Stimulated activated CD8-positive, alpha-beta memory T cell treated with anti-CD3 and anti-CD28 coated beads, Interleukin-7, amount 100 ng/mL, for 1 hour (primary cell): ENCODE measurements at places on chromosomes 13 and 19.

- DNase-seq = no peak
Measured at GRCh38 chr19:3450796-3451411, 29.4 kb downstream of the SMIM24 start.

- DNase-seq = no peak
Measured at GRCh38 chr13:73738626-73739025, 395.6 kb downstream of the KLF12 start.

- DNase-seq = no peak
Measured at GRCh38 chr13:110166598-110166997, 140.4 kb downstream of the COL4A1 start.

- DNase-seq = no peak
Measured at GRCh38 chr13:107457686-107458085, 757.6 kb downstream of the LIG4 start.

- no peak for DNase-seq
Measured at GRCh38 chr19:16026756-16027155, 49.5 kb upstream of the TPM4 start.

DNA sequence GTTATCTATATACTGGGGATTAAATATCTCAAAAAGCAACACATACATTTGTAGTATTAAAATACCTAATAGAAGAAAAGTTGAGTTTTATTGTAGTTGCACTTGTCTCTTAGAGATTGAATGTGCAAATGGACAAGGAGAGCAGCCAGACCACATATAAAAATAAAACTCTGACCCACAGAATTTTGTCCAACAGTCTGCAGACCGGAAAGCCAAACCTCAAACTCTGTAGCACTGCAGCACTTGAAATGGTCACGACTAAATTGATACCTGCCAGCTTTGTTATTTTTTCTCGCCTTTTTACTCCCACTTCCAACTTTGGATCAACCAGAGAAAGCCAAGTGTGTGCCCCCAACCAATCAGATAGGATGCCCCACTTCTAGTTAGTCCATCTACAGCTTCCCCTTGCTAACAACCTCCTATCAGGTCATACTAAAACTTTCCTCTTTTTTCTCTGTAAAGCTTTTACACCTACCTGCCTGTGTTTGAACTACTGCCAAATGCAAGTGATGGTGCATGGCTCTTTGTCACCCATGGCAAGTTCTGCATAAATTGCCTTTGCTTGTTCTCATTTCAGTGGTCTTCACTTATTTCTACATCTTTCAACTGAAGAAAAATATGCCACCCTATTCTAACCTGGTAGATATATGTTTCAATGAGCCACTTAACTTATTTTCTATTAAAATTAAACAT, 1250.7 kb upstream of the SPRY2 start:
- no peak for DNase-seq

GRCh38 chr13:95188128-95188527, 113.1 kb downstream of the ABCC4 start:
- DNase-seq = no peak

DNA sequence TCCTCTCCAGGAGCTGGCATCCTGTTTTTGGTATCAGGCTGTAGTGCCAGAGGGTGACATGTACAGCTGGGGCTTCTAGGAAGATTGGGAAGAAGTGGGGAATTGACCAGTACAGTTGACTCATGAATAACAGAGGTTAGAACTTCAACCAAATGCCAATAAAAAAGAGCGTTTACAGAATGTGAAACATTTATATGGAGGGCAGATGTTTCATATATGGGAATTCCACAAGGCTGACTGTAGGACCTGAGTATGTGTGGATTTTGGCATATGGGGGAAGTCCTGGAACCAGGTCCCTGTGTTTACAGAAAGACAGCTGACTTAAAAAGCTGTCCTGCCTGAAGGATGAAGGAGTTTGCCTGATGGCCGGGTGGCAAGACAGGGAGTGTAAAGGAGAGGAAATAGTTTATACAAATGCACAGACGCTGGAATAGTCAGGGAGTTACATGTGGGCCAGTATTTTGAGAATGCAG, 5.2 kb downstream of the CHAMP1 start:
- DNase-seq = no peak

DNA sequence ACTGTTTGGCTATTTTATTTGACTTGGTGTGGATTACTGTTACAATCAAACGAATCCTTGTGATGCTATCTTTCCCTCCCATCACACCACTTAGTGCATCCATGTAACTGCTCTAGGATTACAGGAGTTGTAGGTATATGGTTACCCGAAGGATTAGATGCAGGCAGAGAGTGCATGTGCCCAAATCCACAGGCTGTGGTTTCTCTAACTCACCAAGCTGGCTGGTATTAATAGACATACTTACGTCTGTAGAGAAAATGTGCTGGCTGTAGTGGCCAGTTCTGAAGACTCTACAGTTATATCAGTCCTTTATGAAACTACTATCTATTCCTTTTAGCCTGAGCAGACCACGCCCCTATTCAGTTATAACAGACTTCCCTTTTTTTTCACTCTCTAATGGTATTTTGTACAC, 1.1 kb upstream of the HMGB1 start:
- no peak for DNase-seq

DNA sequence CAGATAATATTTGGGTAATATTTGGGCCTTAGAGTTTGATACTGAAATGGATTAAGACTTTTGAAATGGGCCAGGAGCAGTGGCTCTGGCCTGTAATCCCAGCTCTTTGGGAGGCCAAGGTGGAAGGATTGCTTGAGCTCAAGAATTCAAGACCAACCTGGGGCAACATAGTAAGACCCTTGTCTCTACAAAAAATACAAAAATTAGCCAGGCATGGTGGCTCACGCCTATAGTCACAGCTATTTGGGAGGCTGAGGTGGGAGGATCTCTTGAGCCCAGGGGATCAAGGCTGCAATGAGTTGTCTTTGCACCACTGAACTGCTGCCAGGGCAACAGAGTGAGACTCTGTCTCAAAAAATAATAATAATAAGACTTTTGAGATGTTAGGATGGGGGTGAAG, 926 bp upstream of the ZNF836 start:
- DNase-seq = no peak

DNA sequence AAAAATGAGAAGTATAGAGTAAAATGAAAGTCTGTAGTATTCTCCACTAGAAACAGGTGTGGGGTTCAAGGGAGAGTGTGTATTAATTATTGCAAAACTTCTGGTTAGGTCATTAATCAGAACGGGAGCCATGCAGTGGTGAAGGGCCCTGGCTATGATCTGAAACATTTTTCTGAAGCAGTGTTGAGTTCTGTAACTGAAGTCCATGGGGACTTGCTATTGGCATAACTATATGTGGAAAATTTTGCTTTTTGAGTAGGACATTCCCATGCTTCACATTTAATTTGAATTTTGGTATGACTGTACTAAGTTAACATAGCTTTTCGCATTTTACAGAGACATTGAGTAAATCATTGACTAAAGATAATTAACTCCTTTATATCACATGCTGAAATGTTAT, 67.5 kb downstream of the LRCH1 start:
- no peak for DNase-seq

DNA sequence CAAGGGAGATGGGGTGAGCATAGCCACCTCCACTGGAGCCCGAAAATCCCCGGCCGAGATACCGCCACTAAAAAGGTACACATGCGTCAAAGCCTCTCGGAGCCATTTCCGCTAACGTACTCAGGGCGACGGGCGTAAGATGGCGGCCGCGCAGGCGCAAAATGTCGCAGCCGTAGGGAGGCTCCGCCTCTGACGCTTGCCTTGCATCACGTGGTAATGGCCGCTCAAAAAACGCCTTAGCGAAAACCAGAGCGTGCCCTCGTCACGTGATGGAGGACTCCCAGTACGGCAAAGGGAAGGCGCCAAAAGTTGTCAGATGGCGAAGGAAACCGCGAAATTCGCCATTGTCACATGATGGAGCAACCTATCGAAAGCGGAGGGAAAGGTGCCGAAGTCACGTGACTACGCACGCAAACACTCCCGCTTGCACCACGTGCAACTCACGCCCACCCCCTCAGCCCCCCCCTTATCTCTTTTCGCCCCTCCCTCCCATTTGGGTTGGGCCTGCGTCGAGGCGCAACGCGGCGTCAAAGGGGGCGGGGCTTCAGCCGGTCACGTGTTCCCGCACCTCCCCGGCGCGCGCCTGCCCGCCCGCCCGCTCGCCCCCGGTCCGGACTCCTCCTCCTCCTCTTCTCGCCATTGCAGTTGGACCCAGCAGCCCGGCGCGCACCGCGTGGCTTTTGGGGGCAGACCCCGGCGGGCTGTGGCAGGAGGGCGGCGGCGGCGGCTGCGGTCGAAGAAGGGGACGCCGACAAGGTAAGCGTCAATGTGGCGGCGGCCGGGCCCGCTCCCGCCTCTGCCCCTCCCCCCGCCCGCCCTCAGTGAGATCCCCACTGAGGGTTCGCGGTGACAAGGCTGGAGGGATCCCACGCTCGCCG, at the start of gene ILF3:
TSS of gene ILF3 (plus strand) at position 615 of the 878 bp plus-strand sequence. CDS start 16,260 bp downstream, outside the sequence.
- DNase-seq = peak; percentile 100

- no peak for DNase-seq
Measured at GRCh38 chr13:109427695-109428094, 358.7 kb downstream of the IRS2 start.

GRCh38 chr13:23433171-23434153, at the start of gene SACS:
TSS of gene SACS (minus strand) at chr13:23433702. CDS start at chr13:23411239, 22,463 bp downstream.
- DNase-seq = no peak

DNA sequence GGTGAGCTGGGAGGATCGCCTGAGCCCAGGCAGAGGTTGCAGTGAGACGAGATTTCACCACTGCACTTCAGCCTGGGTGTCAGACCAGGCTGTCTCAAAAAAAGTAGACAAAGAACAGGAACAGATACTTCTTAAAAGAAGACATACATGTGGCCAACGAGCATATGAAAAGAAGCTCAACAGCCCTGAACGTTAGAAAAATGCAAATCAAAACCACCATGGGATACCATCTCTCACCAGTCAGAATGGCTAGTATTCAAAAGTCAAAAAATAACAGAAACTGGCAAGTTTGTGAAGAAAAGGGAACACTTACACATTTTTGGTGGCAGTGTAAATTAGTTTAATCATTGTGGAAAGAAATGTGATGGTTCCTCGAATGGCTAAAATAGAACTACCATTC, 3.0 kb upstream of the LGALS14 start:
- DNase-seq = no peak

GRCh38 chr19:19606021-19606420, 12.5 kb downstream of the PBX4 start:
- no peak for DNase-seq

DNA sequence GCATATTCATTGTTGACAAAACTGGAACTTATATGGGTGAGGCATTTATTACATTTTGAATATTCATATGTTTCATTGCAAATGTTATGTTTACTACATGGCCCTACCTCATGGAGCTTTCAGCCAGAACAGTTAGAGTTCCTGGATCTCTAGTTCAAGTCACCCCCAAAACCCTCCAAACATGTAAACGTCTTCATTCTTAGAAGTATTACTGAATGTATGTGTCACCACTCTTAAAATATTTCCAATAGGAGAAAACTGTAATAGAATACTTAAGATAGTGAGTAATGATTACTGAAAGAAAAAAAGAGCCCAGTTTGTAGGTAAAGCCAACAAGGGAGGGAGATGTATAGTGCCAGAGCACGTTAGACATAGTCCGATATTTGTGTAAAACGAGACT, 23.5 kb downstream of the URI1 start:
- DNase-seq = no peak

DNA sequence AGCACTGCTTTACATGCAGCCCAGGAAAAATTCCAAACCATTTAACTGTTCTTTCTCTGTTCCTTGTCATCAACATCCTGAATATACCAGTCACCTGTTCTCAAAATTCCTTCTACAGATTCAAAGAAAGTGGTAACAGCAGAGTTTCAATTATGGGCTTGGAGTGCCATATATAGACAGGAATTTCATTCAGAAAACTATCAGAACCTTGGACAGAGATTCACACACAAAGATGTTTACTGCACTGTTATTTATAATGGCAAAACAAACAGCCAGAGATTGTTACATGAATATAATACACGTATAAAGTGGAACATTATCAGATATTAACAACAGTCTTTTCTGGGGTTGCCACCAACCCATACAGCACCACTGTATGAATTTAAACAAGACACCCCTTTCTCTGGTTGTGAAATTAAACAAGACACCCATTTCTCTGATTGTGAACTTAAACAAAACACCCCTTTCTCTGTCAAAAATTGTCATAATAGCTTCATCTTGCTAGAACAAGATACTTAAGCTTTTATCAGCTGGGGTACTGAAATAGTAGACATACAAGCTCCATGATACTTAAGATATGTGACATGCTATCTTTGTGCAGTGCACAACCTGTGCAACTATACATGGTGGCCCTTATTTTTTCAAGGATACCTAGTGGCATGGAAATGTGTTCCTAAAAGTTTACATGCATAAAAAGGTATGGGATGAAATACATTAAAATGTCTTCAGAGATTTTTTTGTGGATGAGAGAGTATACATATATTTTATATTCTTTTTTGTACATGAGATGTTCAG, 12.6 kb downstream of the CACNA1A start:
- DNase-seq = no peak

GRCh38 chr19:43534816-43535761, 2.1 kb downstream of the ZNF575 start:
- no peak for DNase-seq

DNA sequence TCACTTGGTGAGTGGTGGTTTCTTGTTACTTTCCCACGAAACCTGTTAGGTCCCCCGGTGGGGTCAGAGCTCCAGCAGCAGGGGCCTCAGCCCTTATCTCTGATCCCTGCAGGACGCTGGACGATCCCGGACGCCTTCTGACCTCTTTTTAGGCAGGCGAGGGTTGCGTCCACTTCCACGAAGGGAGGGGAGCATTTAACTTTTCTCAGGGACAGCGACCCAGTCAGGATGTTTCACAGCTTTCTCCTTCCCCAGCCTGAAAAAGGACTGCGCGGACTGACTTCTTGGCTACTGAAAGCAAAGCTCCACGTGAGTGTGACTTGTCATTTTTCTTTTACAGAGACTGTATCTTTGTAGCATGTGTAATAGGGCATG, 692 bp downstream of the ZNF234 start:
- no peak for DNase-seq

- no peak for DNase-seq
Measured at GRCh38 chr13:23987331-23987894, 90.1 kb upstream of the C1QTNF9B start.

GRCh38 chr13:23212671-23213070, 31.9 kb downstream of the SGCG start:
- DNase-seq = no peak

DNA sequence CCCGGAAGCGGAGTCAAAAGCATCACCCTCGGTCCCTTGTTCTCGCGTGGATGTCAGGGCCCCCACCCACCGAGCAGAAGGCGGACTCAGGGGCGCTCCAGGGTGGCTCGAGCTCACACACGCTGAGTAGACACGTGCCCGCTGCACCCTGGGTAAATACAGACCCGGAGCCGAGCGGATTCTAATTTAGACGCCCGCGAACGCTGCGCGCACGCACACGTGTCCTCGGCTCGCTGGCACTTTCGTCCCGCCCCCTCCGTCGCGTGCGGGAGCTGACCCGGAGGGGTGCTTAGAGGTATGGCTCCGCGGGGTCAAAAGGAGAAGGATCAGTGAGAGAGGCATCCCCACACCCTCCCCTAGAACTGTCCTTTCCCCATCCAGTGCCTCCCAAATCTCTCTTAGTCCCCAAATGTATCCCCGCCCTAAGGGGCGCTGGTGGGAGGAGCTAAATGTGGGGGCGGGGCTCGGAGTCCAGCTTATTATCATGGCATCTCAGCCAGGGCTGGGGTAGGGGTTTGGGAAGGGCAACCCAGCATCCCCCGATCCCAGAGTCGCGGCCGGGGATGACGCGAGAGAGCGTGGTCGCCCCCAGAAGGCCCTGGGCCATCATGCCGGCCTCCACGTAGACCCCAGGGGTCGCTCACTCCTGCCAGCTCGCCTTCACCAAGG, 451 bp upstream of the ICAM5 start:
- no peak for DNase-seq
